ENCODE measurements at places on chromosomes 3 and 15. TPM values are rescaled to one million over a fixed set of nuclear protein-coding genes. Genes with fewer than 3 reads are reported as not detected.

- DNase-seq = no peak
- no peak overlapping the region for H3K27ac ChIP-seq
- H3K4me3 ChIP-seq = no peak overlapping the region
- H3K36me3 ChIP-seq = no peaks in the 10 kb centered on the region
- H3K4me1 ChIP-seq = no peaks in the 10 kb centered on the region
Measured at GRCh38 chr3:32419742-32420125, 28.1 kb downstream of the CMTM7 start.

GRCh38 chr3:189950258-189950657 is 170.4 kb downstream of the P3H2 start:
- no peaks in the 10 kb centered on the region for H3K36me3 ChIP-seq
- no peaks in the 10 kb centered on the region for H3K4me1 ChIP-seq
- no peak for DNase-seq
- no peaks in the 10 kb centered on the region for H3K27me3 ChIP-seq
- H3K27ac ChIP-seq = no peak overlapping the region

- peaks cover 18% of the 10 kb centered on the region for H3K4me1 ChIP-seq
- no peaks in the 10 kb centered on the region for H3K27me3 ChIP-seq
- H3K4me3 ChIP-seq = no peak overlapping the region
- no peaks in the 10 kb centered on the region for H3K36me3 ChIP-seq
- H3K27ac ChIP-seq = no peak overlapping the region
- DNase-seq = no peak
Measured at GRCh38 chr3:136173939-136174490, 22.1 kb downstream of the MSL2 start.

- H3K4me1 ChIP-seq = no peaks in the 10 kb centered on the region
- H3K27me3 ChIP-seq = no peaks in the 10 kb centered on the region
- H3K27ac ChIP-seq = no peak overlapping the region
Measured at GRCh38 chr3:66001626-66002025, 37.1 kb downstream of the MAGI1 start.

DNA sequence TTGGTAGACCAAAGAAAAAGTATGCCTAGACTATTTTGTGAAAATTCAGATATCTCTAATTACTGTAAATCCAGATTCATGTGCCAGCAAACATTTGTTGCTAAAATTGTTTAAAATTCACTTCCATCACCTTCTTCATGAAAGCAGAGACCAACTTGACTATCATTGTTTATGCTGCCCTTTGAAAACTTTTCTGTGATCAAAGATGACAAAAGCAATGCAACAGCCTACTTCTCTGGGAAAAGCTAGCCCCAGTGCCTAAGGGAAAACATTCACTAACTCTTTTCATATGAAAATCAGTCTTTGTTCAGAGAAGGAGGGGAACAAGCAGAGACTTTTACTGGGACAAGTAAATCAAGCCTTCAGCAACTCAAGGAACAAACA is 178.0 kb upstream of the P2RY1 start:
- peak overlapping the region; percentile 63 for H3K27ac ChIP-seq
- no peaks in the 10 kb centered on the region for H3K27me3 ChIP-seq
- DNase-seq = no peak
- no peaks in the 10 kb centered on the region for H3K36me3 ChIP-seq

- no peak overlapping the region for H3K4me3 ChIP-seq
- DNase-seq = no peak
- no peaks in the 10 kb centered on the region for H3K4me1 ChIP-seq
- no peak overlapping the region for H3K27ac ChIP-seq
- H3K36me3 ChIP-seq = no peaks in the 10 kb centered on the region
Measured at GRCh38 chr15:52727815-52728214, 48.6 kb upstream of the ATOSA start.

DNA sequence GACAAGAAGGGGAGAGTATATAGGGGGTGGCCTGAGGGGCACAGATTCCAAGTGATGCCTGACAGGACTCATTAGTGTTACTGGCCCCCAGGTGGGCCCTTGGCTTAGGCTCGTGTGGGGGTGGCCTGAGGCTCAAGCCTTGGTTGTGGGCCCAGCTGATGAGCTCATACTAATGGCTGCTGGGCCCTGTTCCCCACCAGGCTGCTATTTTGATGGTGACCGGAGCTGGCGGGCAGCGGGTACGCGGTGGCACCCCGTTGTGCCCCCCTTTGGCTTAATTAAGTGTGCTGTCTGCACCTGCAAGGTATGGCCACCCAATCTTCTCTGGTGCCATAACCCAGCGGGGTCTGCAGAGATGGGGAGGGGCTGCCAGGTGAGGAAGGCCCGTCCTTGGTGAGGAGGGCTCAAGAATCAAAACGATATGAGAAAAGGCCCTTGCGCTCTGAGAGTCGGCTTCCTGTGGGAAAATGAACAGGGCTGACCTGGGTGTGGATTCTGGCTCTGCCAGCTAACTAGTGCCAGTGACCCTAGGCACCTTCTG is 7.4 kb downstream of the CHRD start:
- DNase-seq = no peak
- no peaks in the 10 kb centered on the region for H3K36me3 ChIP-seq
- peaks cover 16% of the 10 kb centered on the region for H3K27me3 ChIP-seq
- H3K27ac ChIP-seq = no peak overlapping the region

DNA sequence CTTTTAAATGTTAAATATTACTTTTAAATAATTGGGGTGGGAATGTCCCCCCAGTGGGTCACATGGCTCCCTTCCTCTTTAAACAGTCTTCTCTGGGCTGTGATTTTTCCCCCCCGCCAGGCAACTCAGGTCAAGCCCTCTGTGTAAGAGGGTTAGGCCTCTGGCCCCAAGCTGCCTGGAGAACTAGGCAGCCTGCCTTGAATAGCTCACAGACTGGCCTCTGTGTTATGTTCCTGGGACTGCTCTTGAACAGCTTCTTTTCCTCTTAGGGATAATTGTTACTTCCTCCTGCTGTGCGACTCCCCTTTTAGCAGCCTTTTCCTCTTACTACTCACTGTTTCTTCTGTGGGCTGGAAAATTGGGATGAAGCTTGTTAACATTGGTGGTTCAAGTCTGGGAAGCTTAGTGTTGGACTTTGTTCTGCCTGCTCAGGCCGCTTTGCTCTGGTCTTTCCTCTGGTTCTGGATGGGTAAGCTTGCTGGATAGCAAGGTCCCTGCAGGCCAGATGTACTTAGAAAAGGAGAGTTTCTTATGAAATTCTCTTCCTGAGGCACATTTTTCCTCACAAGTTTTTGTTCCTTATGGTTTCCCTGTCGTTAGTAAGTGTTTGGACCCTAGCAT is 2.2 kb downstream of the TEX264 start:
- H3K27ac ChIP-seq = no peak overlapping the region
- DNase-seq = no peak
- H3K4me3 ChIP-seq = no peak overlapping the region
- H3K4me1 ChIP-seq = peaks cover 21% of the 10 kb centered on the region
- no peaks in the 10 kb centered on the region for H3K27me3 ChIP-seq
- H3K36me3 ChIP-seq = peaks cover 10% of the 10 kb centered on the region

The SLC22A13 gene
- 0.49 TPM for total RNA-seq

The PLAAT1 gene
- total RNA-seq = 1.2 TPM

The MRAS gene
- 8.3 TPM for total RNA-seq

The ROPN1 gene
- not detected for total RNA-seq

The CKMT1B gene
- total RNA-seq = 5.5 TPM

Data from K562 (cell line).